ENCODE measurements at places on chromosomes 16 and 17.

DNA sequence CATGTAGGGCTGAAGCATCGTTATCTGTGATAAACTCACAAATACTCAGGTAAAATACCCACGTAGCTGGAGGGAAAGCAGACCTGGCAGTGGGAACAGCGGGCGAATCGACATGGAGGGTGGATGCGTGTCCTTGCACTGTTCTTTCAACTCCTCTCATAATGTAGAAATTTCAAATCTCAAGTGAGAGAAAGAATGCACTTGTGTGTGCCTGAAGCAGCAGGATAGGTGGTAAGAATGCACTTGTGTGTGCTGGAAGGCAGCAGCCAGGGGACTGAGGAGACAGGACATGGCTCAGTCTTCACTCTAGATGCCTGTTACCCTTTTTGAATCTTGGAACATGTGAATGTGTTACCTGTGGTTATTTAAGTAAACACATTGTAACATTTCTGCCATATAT, 10.4 kb downstream of the IFT140 start:
- DNase-seq = no peak

DNA sequence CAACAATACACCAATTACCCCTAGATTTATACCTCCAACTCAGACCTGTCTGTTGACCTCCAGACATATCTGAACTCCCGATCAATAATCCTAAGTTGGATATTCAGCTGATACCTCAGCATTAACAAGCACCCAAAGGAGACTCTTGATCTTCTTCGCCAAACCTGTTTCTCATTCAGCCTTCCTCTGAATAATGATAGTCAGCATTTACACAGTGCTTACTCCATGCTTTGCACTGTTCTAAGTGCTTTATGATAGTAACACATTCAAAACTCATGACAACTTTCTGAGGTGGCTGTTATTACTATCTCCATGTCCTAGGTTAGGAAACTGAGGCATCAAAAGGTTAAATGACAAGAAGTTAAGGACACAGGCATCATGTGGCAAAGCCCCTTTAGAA, 104.2 kb upstream of the SIAH1 start:
- no peak for DNase-seq

GRCh38 chr17:2610195-2611175, 17.0 kb downstream of the PAFAH1B1 start:
- DNase-seq = no peak

DNA sequence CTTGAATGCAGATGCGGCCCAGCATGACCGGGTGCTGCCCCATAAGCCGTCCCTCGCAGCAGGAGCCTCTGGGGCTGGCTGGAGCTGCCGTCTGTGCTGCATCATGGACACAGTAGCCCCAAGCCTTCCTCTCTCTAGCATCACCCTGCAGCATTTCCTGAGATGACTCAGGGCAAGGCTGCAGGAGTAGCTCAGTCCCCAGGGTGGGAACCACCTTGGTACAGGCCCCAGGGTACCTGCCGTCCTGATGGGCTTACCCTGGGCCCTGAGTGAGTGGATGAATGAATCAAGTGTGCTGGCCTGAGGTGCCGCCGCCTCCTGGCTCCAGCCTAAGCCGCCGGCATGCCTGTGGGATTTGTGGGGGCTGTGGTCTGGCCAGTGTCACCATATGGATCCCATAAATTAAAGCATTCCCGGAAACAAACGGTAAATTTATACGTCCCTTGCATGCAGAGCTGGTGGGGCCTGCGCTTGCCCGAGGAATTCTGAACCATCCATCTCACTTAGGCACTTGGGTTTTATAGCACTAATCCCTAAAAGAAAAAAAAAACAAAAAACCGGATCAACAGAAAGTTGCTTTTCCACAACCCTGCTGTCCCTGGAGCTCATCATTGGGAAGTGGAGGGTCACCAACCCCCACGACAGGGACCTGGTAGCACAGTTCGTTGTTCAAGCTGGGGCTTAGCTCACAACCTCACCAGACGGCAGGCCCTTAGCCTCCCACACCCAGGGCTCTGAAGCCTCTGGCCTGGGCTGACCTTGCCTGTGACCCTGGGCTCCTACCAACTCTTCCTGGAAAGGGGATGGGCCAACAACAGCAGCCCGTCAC, 242.6 kb upstream of the CIBAR2 start:
- DNase-seq = no peak

- no peak for DNase-seq
These were observed 4.4 kb downstream of the CD300E start for GRCh38 chr17:74619077-74619673.

DNA sequence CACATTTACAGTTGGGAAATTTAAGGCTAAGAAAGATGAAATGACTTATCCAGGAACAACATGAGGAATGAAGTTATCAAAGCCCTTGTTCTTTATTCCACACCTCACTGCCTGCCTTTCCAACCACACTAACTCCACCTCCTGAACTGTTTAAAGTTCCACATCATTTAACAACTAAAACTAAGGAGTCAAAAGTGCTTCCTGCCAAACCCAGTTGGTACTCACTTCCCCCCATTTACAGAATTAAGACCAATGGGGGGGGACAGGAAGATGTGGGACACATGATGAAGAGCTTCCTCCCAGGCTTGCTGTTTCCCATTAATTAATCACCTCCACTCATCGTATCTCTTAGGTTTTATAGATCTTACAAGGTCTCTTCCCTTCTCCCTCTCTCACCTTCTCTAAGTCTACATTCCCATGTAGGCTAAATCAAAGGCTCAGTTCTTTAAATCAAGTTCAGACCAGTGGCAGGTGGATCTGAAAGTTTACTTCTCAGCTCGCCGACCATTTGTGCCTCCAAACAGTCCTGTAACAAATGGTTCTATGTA, 19.2 kb upstream of the TMEM101 start:
- no peak for DNase-seq

GRCh38 chr17:28338056-28338768, 2.7 kb downstream of the TNFAIP1 start:
- DNase-seq = no peak

- no peak for DNase-seq
These were observed 14.4 kb upstream of the LGALS3BP start for GRCh38 chr17:78993981-78994671.

GRCh38 chr16:67926181-67926750, 5.4 kb downstream of the CTRL start:
- DNase-seq = no peak

GRCh38 chr17:5077781-5078105, 524 bp upstream of the ZFP3 start:
- no peak for DNase-seq

DNA sequence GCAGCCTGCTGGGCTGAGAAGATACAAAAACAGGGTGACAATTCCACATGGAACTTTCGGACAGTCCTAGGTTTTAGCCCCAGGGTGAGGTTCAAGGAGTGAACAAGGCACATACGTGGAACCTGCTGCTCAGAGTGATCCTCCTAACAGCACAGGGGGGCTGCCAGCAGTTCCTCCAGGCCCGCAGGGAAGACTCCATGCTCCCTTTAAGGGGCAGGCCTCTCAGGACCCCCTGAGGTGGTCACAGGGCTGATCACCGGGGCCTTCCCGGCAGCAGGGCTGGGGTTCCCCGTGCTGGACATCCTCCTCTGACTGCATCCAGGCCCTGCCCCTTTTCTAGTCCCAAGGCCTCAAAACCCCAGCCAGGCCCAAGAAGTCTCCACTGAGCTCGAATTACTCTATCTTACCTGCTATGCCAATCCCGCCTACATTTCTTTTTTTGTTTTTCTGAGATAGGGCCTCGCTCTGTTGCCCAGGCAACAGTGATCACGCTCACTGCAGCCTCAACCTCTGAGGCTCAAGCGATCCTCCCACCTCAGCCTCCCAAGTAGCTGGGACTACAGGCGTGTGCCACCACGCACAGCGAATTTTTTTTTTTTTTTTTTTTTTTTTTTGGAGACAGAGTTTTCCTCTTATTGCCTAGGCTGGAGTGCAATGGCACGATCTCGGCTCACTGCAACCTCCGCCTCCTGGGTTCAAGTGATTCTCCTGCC, 10.4 kb downstream of the CANT1 start:
- no peak for DNase-seq

DNA sequence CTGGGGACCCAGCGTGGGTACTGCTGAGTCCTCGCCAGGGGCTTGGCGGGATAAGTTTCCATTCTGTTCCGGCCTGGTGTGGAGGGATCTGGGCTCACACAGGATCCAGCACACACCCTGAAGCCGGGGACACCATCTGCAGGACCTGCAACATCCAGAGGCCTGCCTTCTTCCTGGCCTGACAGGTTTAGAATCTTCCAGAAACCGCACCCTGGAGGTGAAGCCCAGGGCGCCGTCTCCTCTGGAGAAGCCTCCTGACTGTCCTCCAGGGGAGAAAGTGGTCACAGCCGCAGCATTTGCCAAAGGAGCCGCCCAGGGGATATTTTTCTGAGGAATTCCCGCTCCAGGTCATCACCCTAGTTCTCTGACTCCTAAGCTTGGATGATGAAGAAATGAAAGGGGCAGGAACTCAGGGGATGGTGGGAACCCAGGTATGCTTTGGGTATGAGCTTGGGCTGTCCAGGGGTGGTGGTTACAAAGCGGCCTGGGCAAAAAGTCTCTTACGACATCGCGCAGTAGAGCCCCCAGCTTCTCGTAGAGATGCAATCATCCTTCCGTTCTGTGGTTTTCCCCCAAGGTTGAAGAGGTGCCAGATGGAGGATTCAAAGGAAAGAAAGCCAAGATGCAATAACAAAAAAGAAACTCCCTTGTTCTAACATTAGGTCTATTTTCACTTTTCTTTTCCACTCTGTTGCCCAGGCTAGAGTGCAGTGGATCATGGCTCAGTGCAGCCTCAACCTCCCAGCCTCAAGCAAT, 9.1 kb upstream of the CRISPLD2 start:
- no peak for DNase-seq

- DNase-seq = no peak
These were observed 21.3 kb downstream of the TMEM186 start for GRCh38 chr16:8776129-8776584.

GRCh38 chr17:1733759-1734158, 8.9 kb upstream of the SERPINF2 start:
- no peak for DNase-seq

- no peak for DNase-seq
These were observed 5.4 kb upstream of the TNS4 start for GRCh38 chr17:40506786-40507185.

- no peak for DNase-seq
These were observed 1.4 kb upstream of the ITGB3 start for GRCh38 chr17:47252209-47252608.

DNA sequence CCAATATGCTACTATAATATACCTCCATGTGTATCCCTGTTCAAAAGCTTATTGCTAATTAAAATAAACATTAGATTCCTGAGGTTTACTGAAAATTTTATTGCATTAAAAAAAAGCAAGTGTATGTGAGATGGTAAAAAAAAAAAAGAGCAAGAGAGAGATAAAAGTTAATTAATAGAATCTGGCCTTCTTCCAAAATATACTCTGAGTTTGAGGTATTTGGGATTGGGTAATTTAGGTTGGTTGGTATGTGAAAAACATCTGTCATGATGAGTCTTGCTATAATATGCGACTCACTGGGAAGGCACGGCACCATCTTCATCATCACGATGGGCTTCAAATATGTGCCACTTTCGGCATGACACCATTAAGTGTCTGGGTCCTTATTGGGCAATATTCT, 711.1 kb upstream of the SOX9 start:
- DNase-seq = no peak

DNA sequence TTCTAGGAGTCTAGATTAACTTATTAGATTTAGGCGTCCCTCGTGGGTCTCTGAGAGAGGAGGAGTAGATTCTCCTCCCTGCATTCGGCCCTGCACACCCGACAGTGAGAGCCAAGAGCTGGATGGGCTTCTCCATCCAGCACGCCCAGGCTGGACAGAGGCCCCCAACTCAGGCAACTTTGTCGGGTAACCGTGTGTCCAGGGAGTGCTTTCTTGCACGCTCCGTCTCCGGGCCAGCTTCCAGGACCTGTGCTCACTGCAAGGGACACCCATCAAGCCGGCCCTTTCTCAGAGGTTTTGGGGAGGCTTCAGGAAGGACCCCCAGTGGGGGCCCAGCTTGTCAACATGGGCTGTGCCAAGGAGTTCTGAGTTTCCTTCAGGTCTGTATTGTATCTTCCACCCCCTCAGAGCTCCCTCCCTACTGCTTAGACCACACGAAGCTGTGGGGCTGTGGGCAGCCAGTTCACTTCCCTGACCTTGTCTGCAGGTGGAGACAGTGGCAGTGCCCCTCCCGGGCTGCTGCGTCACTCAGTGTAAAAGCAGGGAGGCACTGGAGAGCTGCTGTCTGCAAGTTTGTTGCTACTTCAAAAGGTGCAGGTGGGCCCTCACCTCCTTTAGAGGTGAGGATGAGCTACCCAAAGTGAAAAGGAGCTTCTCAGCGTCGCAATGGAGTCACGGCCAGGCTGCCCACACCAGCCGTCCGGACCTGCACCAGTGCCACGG, 24.0 kb upstream of the C16orf78 start:
- no peak for DNase-seq

DNA sequence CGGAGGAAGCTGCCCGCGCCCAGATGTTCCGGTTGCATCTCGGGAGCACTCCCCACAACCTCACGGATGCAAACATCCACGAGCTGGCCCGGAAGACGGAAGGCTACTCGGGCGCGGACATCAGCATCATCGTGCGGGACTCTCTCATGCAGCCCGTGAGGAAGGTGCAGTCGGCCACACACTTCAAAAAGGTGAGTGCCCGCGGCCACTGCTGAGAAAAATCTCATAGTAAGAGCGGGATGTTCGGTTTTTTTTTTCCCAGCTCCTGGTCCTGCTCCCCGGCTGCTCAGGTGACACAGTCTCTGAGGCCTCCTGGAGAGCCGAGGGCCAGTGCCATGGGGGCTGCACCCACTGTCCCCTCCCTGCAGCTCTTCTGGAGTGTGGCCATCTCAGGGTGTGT, 9.3 kb downstream of the PDF start:
- DNase-seq = no peak

- DNase-seq = no peak
These were observed 26.3 kb downstream of the CEP112 start for GRCh38 chr17:66165537-66166123.

DNA sequence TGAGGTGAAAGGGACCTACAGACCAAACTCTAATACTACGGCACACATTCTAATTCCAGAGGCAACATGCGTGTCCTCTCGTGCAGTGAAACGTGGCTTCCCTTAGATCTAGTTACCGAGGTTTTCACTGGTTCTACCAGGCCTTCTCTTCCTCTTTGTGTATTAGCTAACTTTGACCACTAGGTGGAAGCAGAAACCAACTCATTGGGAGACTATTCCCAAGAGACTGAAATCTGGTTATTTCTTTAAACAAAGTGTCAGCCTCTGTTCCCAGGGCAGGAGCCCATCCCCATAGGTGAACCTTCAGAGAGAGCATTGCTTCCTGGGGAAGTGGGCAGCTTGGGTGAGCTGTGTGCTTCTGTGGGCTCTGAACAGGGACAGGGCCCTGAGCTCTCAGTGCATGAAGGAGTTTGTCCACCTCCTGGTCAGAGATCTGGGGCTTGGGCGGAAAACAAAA, 19.7 kb upstream of the RCVRN start:
- DNase-seq = no peak

DNA sequence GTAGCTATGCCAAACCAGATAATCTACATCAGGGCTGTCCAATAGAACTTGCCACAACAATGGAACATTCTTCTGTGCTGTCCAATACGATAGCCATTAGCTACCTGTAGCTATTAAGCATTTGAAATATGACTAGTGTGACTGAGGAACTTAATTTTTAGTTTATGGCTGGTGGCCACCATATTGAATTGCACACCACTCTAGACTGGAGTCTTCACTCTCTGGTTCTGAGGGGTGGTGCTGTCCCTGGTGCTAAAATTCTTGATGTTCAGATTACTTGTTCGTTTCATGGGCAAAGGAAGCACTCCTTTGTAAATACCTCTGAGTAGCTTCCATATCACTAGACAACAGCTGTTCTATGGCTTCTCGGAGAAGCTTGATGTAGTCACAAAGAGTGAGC, 296.6 kb downstream of the NPIPA8 start:
- DNase-seq = no peak

All from esophagus squamous epithelium (tissue), 5 donors.